ENCODE measurements at places on chromosomes 3 and 15.

- no peak for DNase-seq
Measured at GRCh38 chr3:139113231-139113992, 68.7 kb upstream of the PRR23C start.

- no peak for DNase-seq
Measured at GRCh38 chr3:14305324-14305723, 97.1 kb upstream of the SLC6A6 start.

DNA sequence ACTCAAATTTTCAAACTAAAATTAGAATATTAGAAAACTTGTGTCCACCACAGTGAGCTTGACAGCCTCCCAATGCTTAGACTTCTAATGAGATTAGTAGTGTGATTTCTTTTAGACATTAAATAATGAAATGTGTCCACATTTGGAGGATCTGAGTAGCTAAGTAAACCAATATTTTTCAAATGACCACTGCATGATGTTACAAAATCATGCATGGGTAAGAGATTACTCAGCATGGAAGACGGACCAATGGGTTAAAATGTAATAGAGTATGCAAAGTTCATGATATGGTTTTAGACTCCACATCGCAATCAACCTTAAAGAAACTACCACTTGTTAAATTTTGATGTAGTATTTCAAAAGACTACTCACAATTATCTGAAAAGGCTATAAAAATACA lies 130.6 kb downstream of the IMPG2 start:
- DNase-seq: no peak

DNA sequence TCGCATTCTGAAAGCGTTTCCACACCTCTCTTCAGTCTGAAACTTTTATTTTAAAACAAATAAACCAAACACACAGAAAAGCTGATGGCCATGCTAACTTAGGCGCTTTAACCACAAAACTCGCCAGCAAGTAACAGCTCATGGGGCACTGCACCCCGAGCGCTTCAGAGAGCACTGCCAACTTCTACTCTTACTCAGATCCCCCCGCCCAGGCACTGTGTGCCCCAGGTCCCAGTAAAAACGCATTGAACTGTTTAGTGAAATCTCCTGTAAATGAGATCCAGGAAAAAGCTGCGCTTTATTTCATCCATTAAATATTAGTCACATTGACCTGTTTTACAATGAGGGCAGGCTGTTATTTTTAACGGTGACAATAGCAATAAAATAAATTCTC lies 99.7 kb downstream of the LRIG1 start:
- no peak for DNase-seq

GRCh38 chr3:30353711-30354467 lies 252.5 kb upstream of the TGFBR2 start:
- DNase-seq: no peak

- no peak for DNase-seq
Measured at GRCh38 chr3:187186801-187187421, 10.4 kb upstream of the RTP1 start.

- no peak for DNase-seq
Measured at GRCh38 chr3:167731393-167731792, 3.3 kb downstream of the PDCD10 start.

DNA sequence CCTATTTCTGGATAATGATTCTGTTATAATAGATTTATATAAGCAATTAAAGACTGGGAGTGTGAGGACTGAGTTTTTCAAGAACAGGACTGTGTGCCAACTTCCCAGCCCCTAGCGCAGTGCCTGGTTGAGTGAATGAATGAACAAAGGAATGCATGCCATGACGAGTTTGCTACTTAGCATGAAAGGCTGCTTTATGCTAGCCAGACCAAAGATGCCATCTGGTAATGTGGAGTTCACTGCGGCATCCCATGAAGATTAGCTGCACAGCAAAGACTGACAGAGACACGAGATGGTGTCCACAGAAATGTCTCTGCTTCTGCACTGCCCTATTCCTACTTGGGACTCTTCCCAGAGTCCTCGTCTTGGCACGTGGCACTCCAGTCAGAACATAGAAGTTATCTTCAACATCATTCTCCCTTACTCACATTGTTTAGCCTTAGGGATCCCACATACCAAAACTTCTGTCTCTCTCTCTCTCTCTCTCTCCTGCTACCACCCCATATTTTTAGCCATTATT lies 283.9 kb upstream of the CTNNB1 start:
- no peak for DNase-seq

DNA sequence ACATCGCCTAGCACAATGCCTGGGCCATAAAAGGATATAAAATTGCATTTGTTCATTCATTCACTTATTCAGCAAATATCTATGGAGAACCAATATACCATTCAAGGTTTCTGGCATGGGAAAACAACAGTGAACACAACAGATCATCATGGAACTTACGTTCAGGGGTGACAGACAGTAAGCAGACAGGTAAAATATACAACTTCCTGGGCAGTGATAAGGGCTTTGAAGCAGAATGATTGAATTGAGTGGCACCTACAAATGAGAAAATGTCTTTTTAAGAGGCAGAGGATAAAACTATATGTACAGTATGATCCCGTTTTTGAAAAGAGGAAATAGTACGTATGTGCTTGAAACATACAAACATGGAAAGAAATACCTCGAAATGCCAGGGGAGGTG lies 39.2 kb downstream of the CMTM7 start:
- no peak for DNase-seq

DNA sequence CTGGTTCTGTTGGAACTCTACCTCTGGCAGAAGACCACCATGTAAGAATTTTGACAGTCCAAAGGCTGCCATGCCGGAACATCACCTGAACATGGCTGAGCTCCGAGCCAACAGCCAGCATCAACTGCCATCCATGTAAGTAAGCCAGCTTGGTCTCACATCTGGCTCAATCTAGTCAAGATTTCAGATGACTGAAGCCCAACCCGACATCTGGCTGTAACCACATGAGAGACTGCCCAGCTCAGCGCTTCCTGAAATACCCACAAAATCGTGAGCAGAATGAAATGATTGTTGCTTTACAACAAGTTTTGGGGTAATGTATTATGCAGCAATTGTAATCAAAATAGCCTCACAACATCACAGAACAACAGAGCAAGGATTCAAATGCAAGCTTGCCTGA lies 32.9 kb downstream of the GHSR start:
- DNase-seq: no peak

- no peak for DNase-seq
Measured at GRCh38 chr3:17469520-17469919, 272.9 kb downstream of the TBC1D5 start.

DNA sequence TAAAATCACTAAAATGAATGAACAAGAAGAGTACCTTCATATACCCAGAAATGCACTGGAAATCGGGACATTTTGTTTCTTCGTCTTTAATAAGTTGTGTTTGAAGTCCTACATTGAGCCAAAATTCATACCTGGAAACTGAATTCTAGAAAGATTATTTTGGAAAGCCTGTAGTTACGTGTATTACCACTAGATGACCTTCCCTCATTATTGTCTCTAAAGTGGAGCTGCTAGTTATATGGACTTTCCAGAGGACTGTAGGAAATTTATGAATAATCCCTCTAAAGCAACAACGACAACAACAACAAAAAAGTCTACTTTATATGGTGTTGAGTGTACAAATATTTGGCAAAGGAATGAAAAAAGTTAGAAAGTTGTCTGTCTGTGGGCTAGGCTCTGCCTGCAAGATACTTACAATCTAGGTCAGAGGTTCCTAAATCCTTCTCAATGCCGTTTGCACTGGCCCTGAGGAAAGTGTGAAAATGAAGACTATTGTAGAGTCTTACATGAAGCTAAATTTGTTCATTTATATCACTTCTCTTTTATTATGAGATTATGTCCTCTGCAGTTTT lies 234.8 kb upstream of the NR2E3 start:
- no peak for DNase-seq

GRCh38 chr3:16366581-16366980 lies 101.6 kb downstream of the OXNAD1 start:
- DNase-seq: no peak

DNA sequence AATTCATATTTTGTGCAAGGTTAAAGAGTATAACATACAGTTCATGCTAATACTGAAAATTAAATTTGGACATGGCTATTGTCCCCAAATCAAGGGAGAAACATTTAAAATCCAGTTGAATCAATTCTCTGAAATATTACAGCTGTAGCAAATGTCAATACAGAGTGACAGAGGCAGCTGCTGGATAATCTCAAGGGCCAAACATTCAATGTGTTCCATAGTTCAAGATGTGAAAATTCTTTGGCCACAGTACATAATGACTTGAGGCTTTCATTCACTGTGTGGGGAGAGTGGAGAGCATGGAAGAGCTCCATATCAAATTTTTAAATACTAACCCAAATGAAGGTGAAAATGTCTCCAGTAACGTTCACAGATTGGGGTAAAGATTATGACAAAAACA lies 1192.8 kb upstream of the CADM2 start:
- no peak for DNase-seq

DNA sequence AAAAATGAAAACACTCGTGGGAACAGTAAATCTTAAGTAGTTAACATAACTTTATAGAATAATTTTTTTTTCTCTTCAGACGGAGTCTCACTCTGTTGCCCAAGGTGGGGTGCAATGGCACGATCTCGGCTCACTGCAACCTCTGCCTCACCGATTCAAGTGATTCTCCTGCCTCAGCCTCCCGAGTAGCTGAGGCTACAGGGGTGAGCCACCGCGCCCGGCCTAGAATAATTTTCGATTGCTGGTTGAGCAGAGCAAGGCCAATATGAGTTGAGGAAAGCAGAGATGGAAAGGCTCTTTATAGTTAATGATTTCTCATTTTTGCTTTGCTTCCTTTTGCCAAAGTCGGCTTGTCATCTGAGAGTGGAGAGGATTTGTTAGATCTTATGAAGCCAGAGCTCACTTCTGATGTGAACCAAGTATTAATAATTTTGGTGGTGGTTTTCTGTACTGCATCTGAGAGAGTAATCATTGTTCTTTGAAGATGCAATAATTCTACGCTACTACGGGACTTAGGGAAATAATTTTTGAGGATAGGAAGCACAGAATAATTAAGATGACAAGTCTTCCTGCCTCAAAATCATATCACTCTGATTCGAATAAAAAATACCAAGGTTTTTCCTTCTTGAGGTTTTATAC lies 1.6 kb upstream of the GOLM2 start:
- no peak for DNase-seq

DNA sequence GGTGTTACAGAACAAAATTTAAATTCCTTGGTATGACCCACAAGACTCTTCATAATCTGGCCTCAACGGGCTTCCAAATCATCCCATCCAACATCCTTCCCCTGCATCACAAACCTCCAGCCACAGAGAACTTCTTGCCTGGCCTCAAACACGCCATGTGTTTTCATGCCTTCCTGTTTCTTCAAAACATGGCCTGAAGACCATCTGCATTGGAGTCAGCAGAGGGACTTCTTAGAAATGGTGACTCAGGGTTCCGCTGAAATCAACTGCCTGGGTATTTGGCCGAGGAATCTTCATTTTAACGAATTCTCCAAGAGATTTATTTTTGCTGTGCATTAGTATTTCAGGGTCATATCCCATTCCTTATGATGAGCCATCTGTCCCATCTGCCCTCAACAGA lies 138.1 kb upstream of the RAP2B start:
- no peak for DNase-seq

- peak; percentile 70 for DNase-seq
Measured at GRCh38 chr15:74787251-74788041, 5.6 kb downstream of the CSK start.
